ENCODE measurements at places on chromosomes 1 and 21.

DNA sequence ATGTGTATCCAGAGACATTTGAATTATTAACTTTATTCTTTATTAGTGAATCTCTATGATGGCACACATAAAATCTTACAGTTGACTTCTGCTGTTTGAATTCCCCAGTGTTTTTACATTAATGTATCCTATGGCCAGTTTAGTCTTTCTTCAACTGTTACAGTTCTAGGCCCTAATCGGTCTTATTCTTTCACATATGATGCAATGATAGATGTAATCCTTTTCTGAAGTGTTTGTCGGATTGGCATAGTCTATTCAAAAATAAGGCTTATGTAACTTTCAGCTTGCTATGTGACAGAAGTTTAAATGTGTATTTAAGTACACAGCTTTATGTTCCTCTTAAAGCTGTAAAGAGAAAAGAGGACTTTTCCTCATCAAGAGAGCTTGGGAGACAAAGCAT lies 26.4 kb upstream of the KIAA1614 start:
- no peak for DNase-seq

DNA sequence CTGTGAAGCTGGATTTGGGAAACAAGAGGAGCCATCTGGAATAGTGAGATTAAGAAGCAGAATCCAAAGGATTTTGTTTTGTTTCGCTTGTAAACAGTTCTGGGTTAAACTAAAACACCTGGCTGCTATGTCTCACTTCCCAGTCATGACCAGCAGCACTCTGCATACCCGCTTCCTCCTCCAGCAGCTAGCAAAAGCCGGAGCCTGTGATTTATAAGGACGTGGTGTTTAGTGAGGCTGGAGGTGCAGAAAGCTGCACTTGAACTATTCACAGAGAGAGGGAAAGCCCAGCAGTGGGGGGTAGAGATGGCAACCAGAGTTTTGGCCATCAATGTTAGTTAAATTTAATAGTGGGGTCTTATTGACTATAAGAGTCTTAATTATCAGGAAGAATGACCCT lies 240.2 kb downstream of the AJAP1 start:
- no peak for DNase-seq

DNA sequence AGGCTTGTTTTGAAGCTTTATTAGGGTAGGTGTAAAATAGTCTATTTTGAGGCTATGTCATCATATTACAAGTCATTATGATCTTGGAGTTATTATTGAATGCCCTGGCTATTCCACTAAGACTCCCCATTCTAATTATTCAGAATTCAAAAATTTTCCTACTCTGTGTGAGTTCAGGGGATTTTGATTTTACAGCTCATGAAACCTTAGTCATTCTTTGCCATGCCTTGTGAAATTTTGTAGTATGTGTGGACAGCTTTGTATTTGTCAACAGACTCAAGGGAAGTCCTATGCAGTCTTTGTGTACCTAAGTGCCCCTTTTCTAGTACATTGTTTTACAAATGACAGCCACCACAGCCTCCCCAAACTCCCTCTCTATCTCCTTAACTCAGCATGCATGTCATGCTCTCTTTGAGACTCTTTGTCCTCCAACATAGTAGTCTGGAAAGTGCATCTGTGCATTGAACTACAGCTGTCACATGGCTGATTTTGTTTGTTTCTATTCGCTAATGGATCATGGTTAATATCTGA lies 28.0 kb downstream of the CD1D start:
- DNase-seq: no peak

DNA sequence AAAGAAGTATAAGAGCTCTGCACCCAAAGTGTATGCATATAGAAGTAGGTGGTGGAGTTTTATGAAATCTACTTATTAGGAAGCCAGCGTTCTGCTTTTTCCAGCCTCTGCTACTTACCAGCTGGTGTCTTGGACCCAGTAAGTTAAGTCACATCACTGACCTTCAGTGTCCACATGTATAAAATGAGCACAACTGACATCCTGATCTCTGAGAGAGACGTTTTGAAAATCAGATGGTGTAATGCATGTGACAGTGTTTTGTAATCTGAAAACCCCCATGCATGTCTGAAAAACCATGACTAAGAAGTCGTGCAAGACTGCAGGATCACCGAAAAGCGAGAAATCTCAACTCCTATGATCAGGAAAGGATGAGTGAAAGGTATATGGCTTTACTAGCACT lies 2.0 kb downstream of the CR1 start:
- no peak for DNase-seq

DNA sequence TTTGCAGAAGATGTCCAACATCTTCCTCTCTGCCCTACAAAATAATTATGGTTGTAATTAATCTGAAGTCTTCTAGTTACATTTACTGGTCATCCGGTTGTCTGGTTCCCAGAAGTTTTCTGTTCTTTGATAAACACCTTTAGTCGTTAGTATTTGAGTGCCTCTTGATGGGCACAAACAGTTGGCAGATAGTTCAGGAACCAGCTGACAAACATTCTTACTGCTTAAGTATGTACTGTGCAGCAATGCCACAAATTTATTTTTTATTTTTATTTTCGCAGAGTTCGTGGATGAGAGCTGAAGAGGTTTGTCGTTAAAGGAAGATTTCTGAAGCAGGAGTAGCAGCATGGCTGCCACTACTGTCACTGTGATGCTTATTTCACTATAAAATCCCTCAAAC lies 84.7 kb downstream of the RABGAP1L start:
- no peak for DNase-seq

All from stromal cell of bone marrow (primary cell).